ENCODE measurements at places on chromosomes 12 and 14.

- DNase-seq: no peak
These were observed 151.4 kb upstream of the SSTR1 start for GRCh38 chr14:38056270-38056669.

DNA sequence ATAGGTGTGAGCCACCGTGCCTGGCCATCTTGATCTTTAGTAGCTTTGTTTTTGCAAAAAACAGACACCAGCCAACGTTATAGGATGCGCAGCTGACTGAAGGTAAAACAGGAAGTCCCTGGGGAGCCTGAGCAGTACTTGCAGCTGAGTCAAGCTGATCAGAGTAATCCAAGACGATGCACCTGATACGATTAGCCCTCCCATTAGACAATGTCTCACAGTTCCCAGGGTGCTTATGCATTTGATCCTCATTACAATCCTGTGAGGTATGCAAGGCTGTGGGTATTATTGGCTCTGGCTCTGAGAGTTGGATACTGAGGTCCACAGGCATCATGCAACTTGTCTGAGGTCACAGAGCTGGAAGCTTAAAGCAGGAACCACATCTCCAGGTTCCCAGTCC lies 8.1 kb downstream of the KRT18 start:
- no peak for DNase-seq

DNA sequence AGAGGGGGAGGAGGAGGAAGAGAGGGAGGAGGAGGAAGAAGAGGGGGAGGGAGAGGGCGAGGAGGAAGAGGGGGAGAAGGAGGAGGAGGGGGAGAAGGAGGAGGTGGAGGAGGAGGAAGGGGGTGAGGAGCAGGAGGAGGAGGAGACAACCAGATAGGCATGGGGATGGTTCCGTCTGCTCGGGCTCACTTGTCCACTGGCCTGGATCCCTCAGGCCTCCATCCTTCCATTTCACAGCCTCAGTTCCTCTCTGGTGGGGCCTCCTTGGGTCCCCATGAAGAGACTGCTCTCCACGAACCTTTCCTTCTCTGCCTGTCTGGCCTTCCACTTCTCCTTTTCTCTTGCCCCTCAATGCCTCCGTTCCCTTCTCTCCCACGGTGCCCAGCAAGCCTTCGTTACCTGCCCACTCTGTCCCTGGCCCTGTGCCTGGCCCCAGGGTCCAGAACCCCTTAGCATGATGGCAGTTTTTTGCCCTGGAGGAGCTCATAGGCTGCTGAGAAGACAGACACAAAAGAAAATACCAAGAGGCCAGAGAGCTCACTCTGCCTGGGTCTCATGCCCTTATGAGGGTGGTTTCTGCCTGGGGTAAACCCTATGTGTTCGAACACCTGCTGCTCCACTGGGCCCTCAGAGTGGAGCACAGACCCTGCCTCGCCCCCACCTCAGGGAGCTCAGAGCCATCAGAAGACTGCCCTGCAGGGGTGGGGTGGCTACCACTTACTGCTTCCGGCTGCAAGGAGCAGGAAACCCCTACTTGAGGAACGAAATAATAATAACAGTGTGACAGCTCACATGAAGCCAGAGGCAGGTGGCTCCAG lies 11.7 kb upstream of the CACNA2D4 start:
- DNase-seq: no peak

DNA sequence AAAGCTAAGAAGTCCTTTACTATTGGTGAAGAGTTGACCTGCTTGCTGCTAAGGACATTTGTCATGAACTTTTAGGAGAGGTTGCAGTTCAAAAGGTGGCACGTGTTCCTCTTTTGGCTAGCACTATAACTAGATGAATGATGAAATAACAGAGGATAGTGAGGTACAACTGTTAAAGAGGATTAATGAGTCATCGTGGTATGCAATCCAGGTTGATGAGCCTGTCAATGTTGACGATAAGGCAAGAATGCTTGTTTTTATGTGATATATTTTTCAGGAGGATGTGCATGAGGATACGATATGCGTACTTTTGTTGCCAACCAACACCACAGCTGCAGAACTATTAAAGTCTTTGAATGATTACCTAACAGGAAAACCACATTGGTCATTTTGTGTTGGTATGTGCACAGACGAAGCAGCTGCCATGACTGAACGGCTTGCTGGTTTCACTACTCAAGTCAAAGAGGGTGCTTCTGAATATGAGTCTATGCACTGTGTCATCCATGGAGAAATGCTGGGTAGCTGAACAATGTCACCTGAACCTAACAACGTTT lies 10.6 kb downstream of the CEP128 start:
- DNase-seq: peak; percentile 77

- no peak for DNase-seq
These were observed 66.2 kb upstream of the PTGR2 start for GRCh38 chr14:73785336-73785833.

DNA sequence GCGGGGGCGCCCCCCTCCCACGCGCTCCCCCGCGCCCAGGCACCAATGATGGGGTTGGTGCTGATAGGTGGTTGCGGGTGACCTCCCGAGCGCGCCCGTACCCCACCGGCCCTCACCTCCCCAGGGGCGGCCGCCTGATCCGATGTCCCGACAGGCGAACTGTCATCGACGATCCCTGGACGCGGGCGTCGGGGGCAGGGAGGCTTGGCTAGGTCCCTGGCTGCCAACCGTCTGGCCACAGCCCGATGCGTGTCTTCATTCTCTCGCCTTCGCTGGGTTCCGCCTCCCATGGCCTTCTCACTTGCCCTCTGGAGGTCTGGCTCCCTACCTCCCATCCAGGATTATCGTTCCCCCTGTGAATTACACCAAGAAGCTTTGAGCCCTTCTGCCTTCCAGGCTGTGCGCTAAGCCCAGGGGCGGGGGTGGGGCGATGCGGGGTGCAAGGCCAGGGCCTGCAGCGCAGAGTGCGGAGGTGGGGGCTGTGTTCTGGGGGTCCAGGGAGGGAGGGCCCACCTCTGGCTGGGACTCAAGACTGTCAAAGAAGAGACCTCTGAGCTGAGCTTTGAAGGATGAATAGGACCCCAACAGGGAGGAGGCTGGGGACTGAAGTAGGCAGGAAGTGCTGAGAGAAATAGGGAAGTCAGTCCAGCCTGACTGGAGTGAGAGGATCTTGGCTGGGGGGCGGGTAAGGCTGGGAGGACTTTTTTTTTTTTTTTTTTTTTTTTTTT lies 7.7 kb upstream of the RACGAP1 start:
- DNase-seq: no peak

DNA sequence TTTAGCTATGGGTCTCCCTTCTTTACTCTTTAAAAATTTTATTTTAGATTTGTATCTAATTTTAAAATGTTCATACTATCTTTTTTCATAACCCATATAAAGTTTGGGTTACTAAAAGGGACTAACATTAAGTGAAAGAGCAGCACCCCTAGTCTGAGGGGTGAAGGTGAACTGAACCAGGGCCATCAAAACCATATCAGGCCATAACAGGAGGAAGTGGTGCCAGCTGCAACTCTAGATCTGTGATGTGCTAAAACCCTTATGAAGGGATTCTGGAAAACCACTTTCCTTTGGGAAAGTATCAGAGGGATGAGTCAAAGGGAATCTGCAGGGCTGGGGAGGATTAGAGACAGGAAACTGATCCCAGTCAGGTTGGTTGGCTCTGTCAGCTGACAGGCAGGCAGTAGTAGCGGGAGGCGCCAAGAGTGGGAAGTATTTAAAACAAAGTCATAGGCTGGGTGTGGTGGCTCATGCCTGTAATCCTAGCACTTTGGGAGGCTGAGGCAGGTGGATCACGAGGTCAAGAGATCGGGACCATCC lies 162.5 kb downstream of the PPM1H start:
- peak; percentile 61 for DNase-seq

- no peak for DNase-seq
These were observed 216.2 kb downstream of the ZFP36L1 start for GRCh38 chr14:68576496-68577244.
